Large intestine (tissue), 12 donors: ENCODE measurements at places on chromosomes 2 and 18.

- no peak for DNase-seq
These were observed 62.1 kb downstream of the TMEM17 start for GRCh38 chr2:62443886-62444285.

DNA sequence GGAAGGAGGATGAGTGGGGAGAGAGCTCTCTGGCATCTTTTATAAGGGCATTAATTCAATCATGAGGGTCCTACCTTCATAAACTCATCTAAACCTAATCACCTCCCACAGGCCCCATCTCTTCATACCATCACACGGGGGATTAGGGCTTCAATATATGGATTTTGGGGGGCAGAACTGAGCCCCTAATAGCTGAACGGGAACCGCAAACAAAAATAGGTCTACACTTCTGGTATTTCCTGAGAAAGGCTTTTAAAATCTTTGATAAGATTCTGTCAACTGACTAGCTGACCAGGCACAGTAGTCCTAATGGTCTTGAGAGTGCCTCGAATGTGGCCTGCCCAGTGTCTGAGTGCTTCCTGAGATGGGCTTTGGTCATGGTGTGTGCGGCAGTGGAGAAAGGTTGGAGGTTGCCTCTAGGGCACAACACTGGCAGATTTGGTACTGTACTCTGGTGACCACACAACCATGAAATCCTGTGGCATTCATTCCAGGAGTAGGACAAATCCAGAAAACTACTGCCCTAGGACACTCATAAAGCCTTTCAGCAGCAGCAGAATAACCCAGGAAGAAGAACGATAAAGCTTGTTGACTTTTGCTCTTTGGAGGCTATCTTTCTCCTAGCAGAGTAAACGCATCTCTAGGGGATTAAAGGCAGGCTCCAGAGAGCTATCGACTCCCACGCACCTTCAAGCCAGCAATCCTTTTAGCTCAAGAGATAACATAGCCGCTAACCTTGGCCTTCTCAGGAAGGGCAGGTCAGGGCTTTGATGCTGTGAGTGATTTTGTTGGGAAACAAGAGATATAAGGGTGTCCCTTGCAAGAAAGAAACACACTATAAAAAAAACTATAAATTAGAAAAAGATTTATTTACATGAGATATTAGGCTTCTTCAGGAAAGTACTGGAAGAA, 12.3 kb upstream of the APOB start:
- DNase-seq: no peak

GRCh38 chr2:54081574-54081973, 33.8 kb upstream of the ACYP2 start:
- no peak for DNase-seq

- DNase-seq: no peak
These were observed 562.1 kb upstream of the FANCL start for GRCh38 chr2:58803192-58803591.

DNA sequence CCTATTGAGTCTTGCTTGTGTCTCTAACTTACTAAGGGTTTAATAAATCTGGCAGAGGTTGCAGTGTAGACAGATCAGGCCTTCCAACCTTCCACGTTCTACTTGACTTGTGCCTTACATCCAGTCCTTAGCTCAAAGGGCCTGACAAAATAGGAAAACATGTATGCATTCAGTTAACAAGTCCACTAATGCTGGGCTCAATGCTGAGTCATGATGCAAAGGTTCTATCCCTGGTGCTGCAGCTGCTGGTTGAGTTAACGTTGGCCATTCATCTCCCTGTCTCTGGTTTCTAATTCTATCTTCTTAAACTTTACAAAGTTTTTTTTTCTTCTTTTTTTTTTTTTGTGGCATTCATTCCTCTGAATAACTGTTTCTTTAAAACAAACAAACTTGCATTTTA, 46.3 kb upstream of the ITGB6 start:
- DNase-seq: no peak
